ENCODE measurements at places on chromosomes 4 and X.

GRCh38 chrX:85026170-85026569 lies 22.5 kb downstream of the APOOL start:
- no peak for DNase-seq

DNA sequence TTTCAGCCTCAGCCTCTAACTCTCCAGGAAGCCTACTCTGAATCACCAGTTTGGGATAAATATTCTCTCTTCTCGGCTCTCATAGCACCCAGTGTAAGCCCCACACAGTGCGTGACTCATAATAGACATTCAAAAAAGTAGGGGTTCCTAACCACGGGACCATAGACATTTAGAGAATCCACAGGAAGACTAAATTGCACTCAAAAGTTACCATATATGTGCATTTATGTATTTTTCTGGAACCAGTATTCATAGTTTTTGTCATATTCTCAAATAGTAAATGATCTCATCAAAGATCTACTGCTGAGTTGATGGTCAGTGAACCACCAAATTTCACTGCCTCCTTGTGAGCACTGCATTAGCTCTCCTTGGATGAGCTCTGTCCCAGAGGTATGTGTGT lies 625.7 kb downstream of the SMARCA1 start:
- no peak for DNase-seq

- no peak for DNase-seq
Observed at GRCh38 chr4:80459918-80460473, 124.5 kb downstream of the CFAP299 start.

- DNase-seq = no peak
Observed at GRCh38 chrX:6661736-6662135, 126.8 kb upstream of the VCX3A start.

DNA sequence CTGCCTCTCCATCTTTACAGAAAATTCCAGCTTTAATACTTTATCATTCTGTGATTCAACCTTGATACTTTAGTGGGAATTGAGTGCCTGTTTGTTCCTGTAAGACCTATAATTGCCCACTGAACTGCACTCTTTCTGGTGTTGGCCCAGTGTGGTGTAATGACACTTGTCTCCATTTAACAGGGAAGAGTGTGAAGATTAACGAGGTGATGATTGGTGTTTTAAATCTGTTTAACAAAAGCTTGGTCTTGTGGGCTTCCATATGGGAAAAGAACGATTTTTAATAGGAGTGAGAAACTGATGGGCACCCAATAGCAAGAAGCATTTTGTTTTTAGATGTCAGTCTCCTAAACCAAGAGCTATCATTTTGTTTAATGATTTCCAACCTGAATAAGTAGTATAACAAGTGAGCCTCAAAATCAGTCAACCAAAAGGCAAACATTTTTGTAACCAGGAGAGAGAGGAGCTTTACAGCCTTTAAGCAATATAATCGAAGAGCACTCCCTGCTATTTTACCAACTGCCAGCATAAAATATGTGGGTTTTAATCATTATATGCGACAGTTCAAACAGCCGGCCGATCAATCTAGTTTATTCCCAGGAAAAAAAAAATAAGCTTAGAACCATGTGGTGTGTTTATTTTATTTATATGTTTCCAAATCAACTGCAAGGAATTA lies 50.2 kb downstream of the SUPT20HL1 start:
- DNase-seq = no peak

GRCh38 chr4:13640149-13640940 lies 12.8 kb upstream of the BOD1L1 start:
- no peak for DNase-seq

GRCh38 chrX:118324588-118324987 lies 21.3 kb upstream of the WDR44 start:
- DNase-seq = no peak

- DNase-seq = no peak
Observed at GRCh38 chrX:13067773-13068172, 23.4 kb upstream of the FAM9C start.

DNA sequence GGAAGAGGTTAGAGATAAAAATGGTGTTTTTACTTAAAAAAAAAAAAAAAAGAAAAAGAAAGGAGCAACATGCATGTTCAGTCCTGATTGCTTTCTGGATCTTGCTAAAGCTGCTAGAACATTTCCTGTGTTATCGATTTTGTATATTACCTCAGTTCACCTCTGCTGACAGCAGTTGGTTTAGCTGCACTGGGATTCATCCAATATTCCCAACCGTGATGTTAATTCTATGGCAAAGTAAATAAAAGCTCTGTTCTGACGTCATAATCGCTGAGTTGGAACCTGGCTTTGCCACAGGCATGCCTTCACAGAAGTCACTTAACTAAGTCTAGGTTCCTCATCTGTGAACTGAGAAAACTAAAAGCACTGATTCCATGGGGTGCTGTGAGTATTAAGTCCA lies 90.7 kb upstream of the SORBS2 start:
- DNase-seq = no peak

- DNase-seq = no peak
Observed at GRCh38 chr4:53573696-53574095, 17.6 kb downstream of the LNX1 start.

DNA sequence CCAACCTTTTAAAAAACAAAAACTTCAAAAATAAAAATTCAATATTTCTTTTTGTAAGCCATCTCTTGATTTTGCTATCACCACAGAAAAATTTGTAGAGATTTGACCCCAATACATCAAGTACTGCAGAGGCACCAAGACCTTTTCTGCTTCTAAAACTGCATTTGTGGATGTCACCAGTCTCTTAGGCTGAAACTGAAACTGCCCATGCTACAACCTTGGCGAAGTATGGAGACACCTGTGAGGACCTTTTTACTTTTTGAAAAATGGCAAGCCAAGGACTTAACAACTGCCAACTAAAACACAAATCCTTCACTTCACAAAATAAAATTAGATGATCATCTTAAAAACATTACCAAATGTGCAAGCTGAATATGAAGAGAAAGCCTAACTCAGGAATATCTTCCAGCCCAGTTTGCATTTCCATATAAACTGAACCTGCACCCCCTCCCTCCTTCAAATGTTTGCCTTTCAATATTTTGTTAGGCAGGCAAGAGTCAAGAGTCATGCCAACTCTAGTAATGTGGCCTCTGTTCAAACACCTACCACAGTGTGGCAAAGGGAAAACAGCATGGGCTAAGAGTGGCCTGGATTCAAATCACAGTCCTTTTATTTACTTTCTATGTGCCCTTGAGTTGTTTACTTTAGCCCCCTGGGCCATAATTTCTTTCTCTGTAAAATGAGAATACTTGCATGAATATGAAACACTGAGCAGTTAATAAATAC lies 389.4 kb downstream of the OPHN1 start:
- DNase-seq = no peak

GRCh38 chr4:138259824-138260223 lies 17.7 kb upstream of the SLC7A11 start:
- no peak for DNase-seq

Data from amygdala (tissue), 56 donors.